RWPE2 (cell line): ENCODE measurements at places on chromosomes 11 and 22.

DNA sequence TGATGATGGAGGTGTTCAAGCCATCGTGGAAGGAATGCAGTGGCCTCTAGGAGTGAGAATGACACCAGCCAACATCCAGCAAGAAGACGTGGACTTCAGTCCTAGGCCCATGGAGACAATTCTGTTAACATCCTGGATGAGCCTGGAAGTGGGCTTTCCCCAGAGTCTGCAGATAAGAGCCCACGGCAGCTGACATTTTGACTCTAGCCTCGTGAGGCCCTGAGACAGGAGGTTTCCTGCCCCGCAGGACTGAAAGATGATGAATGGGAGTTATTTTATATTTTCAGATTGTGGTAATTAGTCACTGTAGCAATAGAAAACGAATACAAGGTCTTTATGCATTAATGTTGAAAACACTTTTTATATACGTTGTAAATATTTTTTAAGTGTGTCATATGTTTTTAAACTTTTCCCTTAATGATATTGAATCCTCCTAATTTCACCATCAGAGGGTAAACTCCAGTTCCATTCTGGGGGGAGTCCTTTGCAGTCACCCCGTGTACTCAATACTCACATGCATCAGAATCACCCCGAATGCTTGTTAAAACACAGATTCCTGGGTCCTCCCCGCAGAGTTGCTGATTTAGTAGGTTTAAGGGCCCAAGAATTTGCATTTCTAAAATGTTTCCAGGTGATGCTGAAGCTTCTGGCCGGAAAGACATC is 570 bp upstream of the TPCN2 start:
- H3K4me3 ChIP-seq = peak overlapping the region; percentile 91
- peaks cover 3% of the 10 kb centered on the region for H3K4me1 ChIP-seq
- H3K27me3 ChIP-seq = no peaks in the 10 kb centered on the region
- no peak for DNase-seq
- H3K27ac ChIP-seq = no peak overlapping the region

GRCh38 chr11:102788334-102788995 is 8.0 kb upstream of the MMP10 start:
- no peaks in the 10 kb centered on the region for H3K36me3 ChIP-seq
- DNase-seq = no peak
- peaks cover 15% of the 10 kb centered on the region for H3K4me1 ChIP-seq
- H3K4me3 ChIP-seq = no peak overlapping the region
- H3K27me3 ChIP-seq = no peaks in the 10 kb centered on the region

DNA sequence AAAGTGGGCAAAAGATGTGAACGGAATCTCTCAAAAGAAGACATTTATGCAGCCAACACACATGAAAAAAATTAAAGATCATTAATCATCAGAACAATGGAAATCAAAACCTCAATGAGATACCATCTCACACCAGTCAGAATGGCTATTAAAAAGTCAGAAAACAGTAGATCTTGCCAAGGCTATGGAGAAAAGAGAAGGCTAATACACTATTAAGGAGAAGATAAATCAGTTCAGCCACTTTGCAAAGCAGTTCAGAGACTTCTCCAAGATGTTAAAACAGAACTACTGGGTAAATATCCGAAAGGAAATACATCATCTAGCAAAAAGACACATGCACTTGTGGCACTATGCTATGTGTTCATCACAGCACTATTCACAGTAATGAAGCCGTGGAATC is 388.2 kb upstream of the LUZP2 start:
- H3K4me1 ChIP-seq = no peaks in the 10 kb centered on the region
- DNase-seq = no peak
- no peak overlapping the region for H3K27ac ChIP-seq
- H3K36me3 ChIP-seq = no peaks in the 10 kb centered on the region

GRCh38 chr11:35318977-35319925 is 100.1 kb downstream of the SLC1A2 start:
- H3K4me1 ChIP-seq = peaks cover 5% of the 10 kb centered on the region
- no peak for DNase-seq
- H3K4me3 ChIP-seq = no peak overlapping the region

- no peak for DNase-seq
- H3K36me3 ChIP-seq = no peaks in the 10 kb centered on the region
- H3K27ac ChIP-seq = no peak overlapping the region
- no peaks in the 10 kb centered on the region for H3K4me1 ChIP-seq
- H3K27me3 ChIP-seq = no peaks in the 10 kb centered on the region
- H3K4me3 ChIP-seq = no peak overlapping the region
Observed at GRCh38 chr22:47151490-47151889, 389.0 kb downstream of the TBC1D22A start.

DNA sequence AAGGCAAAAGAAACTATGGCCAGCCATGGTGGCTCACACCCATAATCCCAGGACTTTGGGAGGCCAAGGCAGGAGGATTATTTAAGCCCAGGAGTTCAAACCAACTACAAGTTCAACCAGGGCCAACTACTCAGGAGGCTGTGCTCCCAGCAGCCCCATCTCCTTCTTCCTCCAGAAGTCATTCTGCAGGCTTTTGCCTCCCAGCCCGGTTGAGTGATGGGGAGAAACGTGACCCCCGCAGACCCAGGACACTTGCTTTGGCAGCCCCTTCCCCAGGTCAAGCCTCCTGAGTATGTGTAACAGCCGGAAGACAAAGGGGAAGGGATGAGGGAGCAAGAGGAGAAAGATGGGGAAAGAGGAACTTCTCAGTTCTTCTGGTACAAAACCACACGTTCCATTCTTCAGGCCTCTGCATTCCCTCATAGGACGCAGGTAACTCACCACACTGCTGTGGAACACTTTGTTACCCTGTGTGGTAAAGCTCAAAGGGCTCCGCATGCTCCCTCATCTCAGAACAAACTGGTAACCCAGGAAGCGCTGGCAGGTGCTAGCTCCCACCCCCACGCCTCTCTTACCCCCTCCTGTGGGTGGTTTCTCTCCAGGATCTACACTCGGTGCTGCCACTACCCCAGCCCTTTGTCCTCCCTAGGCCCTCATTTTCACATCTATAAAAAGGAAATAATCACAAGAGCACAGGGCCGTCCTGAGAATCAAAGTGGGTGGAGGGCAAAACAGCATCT is 4.0 kb downstream of the SULT4A1 start:
- H3K4me3 ChIP-seq = no peak overlapping the region
- DNase-seq = no peak
- no peaks in the 10 kb centered on the region for H3K36me3 ChIP-seq
- no peaks in the 10 kb centered on the region for H3K4me1 ChIP-seq
- no peaks in the 10 kb centered on the region for H3K27me3 ChIP-seq

GRCh38 chr11:116421529-116422185 is 351.1 kb downstream of the BUD13 start:
- H3K36me3 ChIP-seq = no peaks in the 10 kb centered on the region
- H3K27me3 ChIP-seq = no peaks in the 10 kb centered on the region
- H3K27ac ChIP-seq = no peak overlapping the region
- H3K4me1 ChIP-seq = peaks cover 5% of the 10 kb centered on the region
- no peak overlapping the region for H3K4me3 ChIP-seq
- DNase-seq = no peak

DNA sequence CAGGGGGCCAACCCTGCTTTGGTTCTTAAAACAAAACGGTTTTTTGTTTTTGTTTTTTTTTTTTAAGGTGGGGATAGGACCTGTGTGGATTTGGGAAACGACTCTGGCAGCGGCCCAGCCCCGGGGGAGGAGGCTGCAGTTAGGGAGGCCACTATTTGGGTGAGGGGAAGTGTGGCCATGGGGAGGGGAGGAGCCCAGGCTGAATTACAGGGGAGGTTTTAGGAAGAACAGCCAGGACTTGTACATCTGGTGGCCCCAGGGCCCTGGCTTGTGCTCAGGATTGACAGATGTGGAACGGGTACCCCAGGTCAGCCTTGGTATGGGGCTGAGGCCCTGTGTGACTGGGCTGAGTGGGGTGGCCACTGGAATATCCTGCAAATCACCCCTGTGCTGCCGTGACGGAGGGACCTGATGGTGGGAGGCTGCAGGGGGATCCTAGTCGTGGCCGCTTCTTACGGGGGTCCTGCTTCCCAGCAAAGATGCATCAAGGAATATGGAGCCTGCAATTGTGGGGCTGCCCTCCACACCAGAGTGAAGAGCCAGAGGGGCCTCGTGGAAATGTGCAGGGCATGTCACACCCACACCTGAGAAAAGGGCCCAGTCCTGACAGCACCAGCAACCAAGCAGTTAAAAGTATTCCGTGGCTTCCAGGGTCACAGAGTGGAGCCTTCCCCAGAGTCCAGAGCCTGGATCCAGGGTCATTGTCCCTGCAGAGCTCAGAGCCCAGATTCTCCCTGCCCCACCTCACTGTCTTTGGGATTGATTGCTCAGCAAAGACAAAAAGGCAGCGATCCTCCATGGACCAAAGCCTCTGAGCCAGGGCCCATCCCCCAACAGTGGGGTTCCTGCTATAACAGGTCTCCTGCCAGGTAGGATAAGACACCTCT is 55.2 kb upstream of the WNT7B start:
- no peak overlapping the region for H3K4me3 ChIP-seq
- H3K27me3 ChIP-seq = no peaks in the 10 kb centered on the region
- peaks cover 7% of the 10 kb centered on the region for H3K4me1 ChIP-seq
- no peaks in the 10 kb centered on the region for H3K36me3 ChIP-seq
- DNase-seq = no peak

DNA sequence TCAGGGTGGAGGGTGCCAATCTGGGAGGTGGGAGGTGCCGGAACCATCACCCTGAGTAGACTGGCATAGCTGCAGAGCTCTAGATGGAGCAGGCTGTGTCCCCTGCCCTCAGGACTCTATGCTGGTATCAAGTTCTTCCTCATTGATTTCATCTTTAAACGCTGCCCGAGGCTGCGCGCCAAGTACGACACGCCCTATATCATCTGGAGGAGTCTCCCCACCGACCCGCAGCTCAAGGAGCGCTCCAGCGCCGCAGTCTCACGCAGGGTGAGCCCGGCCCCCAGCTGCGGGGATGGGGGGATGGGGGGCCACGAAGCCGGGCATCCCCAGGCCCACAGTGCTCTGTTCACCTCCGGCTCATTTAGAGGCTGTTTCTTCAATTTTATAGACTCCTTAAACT is 52.5 kb downstream of the GRAMD4 start:
- no peak overlapping the region for H3K27ac ChIP-seq
- DNase-seq = no peak
- no peaks in the 10 kb centered on the region for H3K4me1 ChIP-seq
- no peak overlapping the region for H3K4me3 ChIP-seq

GRCh38 chr11:118364956-118365615 is 5.7 kb downstream of the UBE4A start:
- H3K27ac ChIP-seq = no peak overlapping the region
- peaks cover 4% of the 10 kb centered on the region for H3K4me1 ChIP-seq
- H3K36me3 ChIP-seq = peaks cover 55% of the 10 kb centered on the region
- no peak for DNase-seq
- H3K4me3 ChIP-seq = no peak overlapping the region

DNA sequence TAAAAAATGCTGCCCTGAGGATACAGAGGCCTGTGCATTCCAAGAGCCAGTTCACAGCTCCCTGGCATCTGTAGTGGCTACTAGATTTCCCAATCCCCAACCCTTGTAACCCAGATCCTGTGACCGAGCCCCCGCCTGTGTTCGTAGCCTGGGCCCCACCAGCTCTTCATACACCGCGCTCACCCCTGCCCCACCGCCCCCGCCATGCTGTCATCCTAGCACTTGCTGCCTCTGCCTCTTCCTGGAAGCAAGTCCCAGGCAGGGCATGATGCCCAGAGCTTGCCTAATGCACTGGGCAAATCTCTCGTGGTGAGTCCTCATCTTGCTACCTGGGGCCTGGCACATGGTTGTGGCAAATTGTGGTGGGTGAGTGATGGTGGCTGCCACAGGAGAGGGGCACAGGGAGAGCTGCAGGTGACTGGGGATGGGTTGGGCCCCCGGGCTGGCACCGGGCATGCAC is 7.1 kb downstream of the MGAT3 start:
- H3K27ac ChIP-seq = no peak overlapping the region
- no peak overlapping the region for H3K4me3 ChIP-seq
- peaks cover 11% of the 10 kb centered on the region for H3K27me3 ChIP-seq
- no peaks in the 10 kb centered on the region for H3K36me3 ChIP-seq
- no peaks in the 10 kb centered on the region for H3K4me1 ChIP-seq
- no peak for DNase-seq

DNA sequence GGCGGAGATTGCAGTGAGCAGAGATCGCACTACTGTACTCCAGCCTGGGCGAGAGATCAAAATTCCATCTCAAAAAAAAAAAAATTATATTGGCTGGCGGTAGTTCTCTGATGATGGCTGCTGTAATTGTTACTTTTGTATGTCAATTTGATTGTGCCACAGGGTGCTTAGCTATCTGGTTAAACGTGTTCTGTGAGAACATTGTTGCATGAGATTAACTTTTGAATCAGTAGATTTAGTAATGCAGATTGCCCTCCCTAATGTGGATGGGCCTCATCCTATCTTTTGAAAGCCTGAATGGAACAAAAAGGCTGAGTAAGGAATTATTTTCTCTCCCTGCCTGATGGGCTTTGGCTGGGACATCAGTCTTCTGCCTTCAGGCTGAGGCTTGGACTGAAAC is 654.2 kb downstream of the OPCML start:
- no peaks in the 10 kb centered on the region for H3K27me3 ChIP-seq
- no peak overlapping the region for H3K27ac ChIP-seq
- DNase-seq = no peak
- peaks cover 5% of the 10 kb centered on the region for H3K4me1 ChIP-seq
- H3K36me3 ChIP-seq = no peaks in the 10 kb centered on the region

DNA sequence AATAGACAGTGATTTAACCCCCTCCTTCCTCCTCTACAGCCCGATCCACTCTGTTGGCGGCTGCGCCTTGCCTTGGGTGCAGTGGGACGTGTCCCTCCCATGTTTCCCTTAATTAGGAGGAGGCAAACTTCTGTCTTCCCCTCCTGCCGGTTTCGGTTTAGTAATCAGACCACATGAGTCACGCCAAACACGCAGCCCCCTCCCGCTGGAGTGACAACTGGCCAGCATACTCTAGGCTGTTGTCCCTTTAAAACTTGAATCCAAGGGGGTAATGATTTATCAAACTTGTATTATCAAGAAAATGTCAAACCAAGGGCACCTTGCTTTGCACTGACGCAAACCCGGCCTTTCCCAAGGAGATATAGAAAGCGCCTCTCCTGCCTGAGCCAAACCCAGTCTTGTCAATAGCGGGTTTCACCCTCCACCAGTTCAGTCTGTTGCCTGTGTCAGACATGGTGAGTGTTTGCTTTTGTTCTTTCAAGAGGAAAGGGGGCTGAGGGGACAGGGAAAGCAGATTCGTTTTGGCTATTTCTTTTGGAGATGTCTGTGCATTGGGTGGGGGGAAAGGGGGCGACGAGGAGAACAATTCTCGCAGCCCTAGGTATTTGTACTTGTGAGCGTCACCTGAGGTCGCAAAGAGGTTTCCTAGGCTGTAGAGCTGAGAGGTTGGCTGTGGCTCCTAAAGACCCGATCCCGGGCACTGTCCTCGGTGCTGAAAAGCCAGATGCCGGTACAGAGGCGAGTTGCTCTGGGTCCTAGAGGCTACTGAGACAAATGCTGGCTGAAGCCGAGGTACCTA is at the start of gene SLC6A5:
Gene SLC6A5, plus strand, starts transcription at position 388 of the 799 bp plus-strand sequence. Its CDS starts 65 bp downstream, at position 453.
- H3K4me3 ChIP-seq = no peak within 1 kb of the TSS
- H3K4me1 ChIP-seq = no peaks in the 10 kb centered on the region
- no peak within 1 kb of the TSS for H3K27ac ChIP-seq
- DNase-seq = no peak

DNA sequence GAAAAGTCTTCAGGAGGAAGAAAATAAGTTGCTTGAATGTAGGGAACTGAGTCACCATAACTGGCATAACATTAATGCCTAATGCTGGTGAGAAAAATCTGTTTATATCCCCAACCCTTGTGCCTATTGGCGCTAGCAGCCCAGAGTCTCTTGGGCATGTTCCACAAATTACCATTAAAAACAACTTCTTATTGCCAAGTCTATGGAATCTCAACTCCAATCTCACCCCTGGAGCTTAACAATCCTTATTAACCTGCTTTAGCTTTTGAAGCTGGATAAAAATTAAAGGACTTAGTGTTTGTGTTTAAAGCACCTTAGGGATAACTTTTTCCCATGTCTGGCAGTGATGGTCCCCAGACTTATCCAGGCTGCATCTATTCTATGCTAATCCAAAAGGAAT is 143.0 kb downstream of the APIP start:
- H3K36me3 ChIP-seq = no peaks in the 10 kb centered on the region
- H3K4me1 ChIP-seq = no peaks in the 10 kb centered on the region
- H3K4me3 ChIP-seq = no peak overlapping the region
- DNase-seq = no peak
